ENCODE measurements at places on chromosomes 5 and 9.
A peak's percentile ranks its signal among the peaks of the same experiment; 100 is the strongest.

DNA sequence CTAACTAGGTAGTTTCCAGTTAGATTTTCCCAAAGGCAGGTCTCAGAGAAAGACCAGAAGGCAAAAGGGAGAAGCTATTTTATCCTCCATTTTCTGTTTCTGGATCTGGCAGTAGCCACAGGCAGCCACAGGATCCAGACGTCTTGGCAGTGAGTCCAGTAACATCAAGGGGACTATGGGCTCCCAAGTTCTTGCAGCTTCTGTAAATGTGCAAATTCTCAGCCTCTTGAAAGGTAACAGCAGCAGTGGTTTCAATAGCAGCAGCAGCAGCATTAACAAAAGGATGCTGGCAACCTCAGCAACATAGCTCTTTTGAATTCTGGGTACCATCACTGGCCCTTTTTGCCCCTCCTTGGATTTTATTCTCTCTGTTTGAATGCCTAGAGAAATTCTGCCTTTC, 27.1 kb upstream of the IL33 start:
- no peaks in the 10 kb centered on the region for H3K36me3 ChIP-seq
- peaks cover 33% of the 10 kb centered on the region for H3K27me3 ChIP-seq
- H3K4me3 ChIP-seq = no peak overlapping the region

GRCh38 chr5:32123058-32123805, 50.9 kb downstream of the GOLPH3 start:
- DNase-seq = no peak
- peak overlapping the region; percentile 47 for H3K27ac ChIP-seq

DNA sequence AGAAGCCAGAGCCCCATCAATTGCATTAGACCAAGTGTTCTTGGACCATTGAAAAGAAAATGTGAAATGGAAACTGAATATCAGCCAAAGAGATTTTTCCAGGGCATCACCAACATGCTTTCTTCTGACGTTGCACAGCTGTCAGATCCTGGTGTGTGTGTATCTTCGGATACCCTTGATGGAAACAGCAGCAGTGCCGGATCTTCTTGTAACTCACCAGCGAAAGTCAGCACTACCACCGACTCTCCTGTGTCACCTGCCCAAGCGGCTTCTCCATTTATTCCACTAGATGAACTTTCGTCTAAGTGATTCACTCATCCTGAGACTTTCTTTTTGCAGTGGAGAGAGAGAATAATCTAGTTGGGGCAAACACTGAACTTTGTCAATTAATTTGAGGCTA, 75.7 kb downstream of the PIP5K1B start:
- no peak overlapping the region for H3K4me3 ChIP-seq
- H3K36me3 ChIP-seq = no peaks in the 10 kb centered on the region
- DNase-seq = no peak
- H3K27me3 ChIP-seq = no peaks in the 10 kb centered on the region

- no peaks in the 10 kb centered on the region for H3K27me3 ChIP-seq
- H3K4me3 ChIP-seq = peak overlapping the region; percentile 48
- peak overlapping the region; percentile 100 for H3K27ac ChIP-seq
- DNase-seq = no peak
- peaks cover 50% of the 10 kb centered on the region for H3K4me1 ChIP-seq
Observed at GRCh38 chr9:130126721-130127433, 45.3 kb upstream of the NCS1 start.

GRCh38 chr5:59519338-59519737, 374.2 kb downstream of the PDE4D start:
- DNase-seq = no peak
- H3K27ac ChIP-seq = no peak overlapping the region
- H3K4me3 ChIP-seq = no peak overlapping the region

DNA sequence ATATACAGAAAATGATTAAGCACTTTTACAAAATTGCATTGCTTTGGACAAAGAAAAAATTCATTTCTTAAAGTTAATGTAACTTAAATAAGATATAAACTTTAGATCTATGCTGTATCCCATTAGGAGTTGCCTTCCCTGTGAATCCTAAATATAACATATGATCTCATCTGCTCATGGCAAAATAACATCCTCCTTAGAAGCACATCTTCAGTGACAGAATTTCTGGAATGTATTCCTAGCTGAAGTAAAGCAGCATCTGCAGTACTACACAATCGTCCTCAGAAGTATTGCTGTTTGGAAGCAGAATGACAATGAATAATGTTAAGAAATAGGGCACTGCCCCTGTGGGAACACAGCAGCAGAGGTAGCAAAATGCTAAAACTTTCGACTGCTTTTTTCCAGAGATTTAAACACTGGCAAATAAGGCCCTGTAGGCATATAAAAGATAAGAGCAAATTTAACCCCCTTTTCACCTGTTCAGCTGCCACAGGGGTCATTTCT, 571.0 kb downstream of the PTPRD start:
- H3K4me3 ChIP-seq = no peak overlapping the region
- DNase-seq = no peak
- H3K36me3 ChIP-seq = no peaks in the 10 kb centered on the region
- no peaks in the 10 kb centered on the region for H3K27me3 ChIP-seq
- no peaks in the 10 kb centered on the region for H3K4me1 ChIP-seq

DNA sequence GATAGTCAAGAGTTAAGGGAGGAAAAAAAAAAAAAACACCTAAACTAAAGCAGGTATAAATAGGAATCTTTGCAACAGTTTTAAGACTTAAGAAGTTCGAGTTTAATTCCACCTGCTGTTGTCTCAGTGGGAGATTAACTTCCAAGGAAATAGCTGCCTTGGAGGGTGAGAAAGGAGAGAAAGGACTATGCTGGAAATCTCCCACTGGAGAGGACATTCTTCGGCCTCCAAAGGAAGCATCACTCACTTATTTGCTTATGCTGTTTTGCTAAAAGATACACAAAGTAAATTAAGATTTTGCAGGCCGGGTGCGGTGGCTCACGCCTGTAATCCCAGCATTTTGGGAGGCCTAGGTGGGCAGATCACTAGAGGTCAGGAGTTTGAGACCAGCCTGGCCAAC, 317.9 kb upstream of the MPDZ start:
- no peak overlapping the region for H3K4me3 ChIP-seq
- H3K36me3 ChIP-seq = no peaks in the 10 kb centered on the region
- H3K4me1 ChIP-seq = no peaks in the 10 kb centered on the region

GRCh38 chr9:110133059-110133458, 74.9 kb downstream of the C9orf152 start:
- H3K4me1 ChIP-seq = peaks cover 4% of the 10 kb centered on the region
- H3K4me3 ChIP-seq = no peak overlapping the region
- no peak overlapping the region for H3K27ac ChIP-seq
- peaks cover 7% of the 10 kb centered on the region for H3K36me3 ChIP-seq
- DNase-seq = no peak

DNA sequence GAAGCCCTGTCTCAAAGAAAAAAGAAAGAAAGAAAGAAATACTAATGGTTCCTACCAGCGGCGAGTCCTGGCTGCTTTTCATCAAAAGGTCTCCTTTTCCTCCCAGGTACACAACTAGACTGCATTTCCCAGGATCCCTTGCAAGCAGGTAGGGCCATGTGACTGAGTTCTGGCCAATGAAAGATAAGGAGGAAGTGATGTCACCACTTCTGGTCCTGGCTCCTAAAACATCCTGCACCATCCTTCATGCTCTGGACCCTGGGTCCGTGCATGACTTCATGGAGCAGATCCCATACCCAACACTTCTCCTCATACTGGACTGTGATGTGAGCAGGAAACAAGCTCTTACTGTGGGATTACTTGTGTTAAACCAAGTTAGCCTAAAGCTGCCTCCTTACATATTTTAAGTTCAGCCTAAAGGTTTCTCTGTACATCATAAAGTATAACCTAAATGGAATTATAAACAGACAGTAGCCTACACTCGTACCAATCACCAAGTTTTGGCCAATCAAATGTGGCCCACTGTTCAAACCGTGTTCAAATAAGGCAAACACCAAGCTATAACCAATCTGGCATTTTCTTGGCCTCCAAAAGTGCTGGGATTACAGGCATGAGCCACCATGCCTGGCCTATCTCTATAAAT, 30.2 kb upstream of the FUBP3 start:
- no peak overlapping the region for H3K27ac ChIP-seq
- H3K36me3 ChIP-seq = no peaks in the 10 kb centered on the region

DNA sequence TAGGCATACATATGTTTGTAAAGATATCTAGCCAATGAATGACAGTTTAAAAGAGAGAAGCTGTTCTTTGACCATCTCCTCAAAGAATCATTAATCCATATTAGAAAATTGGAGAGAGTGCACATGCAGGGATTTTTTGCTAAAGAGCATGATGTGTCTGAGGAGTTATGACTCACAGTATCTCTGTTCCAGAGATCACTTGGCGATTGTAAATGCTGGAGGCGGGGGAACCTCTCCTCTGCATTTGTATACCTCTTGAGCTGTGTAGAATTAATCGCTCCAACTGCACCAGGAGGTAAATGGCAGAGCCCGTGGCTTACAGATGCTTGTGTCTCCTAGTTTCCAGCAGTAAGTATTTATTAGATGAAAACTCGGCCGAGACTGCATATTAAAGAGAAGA, 3.6 kb upstream of the SPATA31D1 start:
- no peak overlapping the region for H3K27ac ChIP-seq
- DNase-seq = no peak
- no peak overlapping the region for H3K4me3 ChIP-seq
- H3K36me3 ChIP-seq = no peaks in the 10 kb centered on the region

- peaks cover 2% of the 10 kb centered on the region for H3K36me3 ChIP-seq
- H3K27ac ChIP-seq = no peak overlapping the region
- DNase-seq = no peak
- no peak overlapping the region for H3K4me3 ChIP-seq
- H3K27me3 ChIP-seq = peaks cover 24% of the 10 kb centered on the region
Observed at GRCh38 chr5:3197304-3198073, 398.1 kb upstream of the IRX1 start.

GRCh38 chr9:71629578-71630215, 138.6 kb downstream of the CEMIP2 start:
- H3K27ac ChIP-seq = no peak overlapping the region
- H3K4me1 ChIP-seq = no peaks in the 10 kb centered on the region
- no peaks in the 10 kb centered on the region for H3K36me3 ChIP-seq
- no peak for DNase-seq

- H3K27ac ChIP-seq = no peak overlapping the region
- no peaks in the 10 kb centered on the region for H3K4me1 ChIP-seq
- no peak for DNase-seq
- H3K27me3 ChIP-seq = no peaks in the 10 kb centered on the region
Observed at GRCh38 chr5:136749016-136749415, 383.7 kb upstream of the TRPC7 start.

- DNase-seq = no peak
- H3K36me3 ChIP-seq = no peaks in the 10 kb centered on the region
- H3K4me1 ChIP-seq = peaks cover 31% of the 10 kb centered on the region
- no peak overlapping the region for H3K4me3 ChIP-seq
- H3K27ac ChIP-seq = no peak overlapping the region
Observed at GRCh38 chr5:40355846-40356245, 323.9 kb upstream of the PTGER4 start.

DNA sequence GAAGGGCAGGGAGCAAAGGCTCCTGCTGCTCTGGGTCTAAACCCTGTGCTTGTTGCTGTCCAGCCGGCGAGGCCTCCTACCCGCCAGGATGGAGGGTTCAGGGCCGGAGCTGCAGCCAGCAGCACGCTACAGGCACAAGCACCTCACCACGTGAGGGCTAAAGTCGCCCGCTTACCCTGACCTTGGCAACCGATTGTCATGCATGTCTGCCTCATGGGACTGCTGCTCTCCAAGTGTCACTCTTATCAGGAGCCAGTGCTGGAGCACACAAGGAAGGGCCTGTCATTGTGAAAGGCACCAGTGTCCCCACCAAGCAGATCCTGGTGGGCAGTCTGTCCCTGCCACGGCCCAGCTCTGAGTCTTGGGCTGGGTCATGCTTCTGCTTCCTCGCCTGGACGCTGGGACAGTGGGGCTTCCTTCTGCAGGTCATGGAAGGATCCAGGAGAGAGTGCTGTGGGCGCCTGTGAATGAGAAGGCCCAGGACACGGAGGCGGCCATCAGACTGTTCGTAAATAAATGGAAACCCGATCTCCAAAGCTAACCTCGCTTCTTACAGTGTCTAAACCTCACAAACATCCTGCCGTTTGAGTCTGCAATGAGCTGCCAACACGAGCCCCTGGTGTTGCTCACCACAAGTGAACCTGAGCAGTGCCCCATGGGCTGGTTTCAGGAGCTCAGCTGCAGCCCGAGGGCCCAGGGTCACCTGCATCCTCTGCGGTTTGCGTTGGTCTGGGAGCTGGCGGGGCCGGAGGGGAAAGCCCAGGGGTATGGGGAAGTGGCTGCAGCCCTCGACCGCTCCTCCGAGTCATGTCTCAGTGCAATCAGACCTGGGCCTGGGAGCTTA, 58.2 kb upstream of the RXRA start:
- no peaks in the 10 kb centered on the region for H3K36me3 ChIP-seq
- peaks cover 15% of the 10 kb centered on the region for H3K27me3 ChIP-seq
- H3K27ac ChIP-seq = no peak overlapping the region
- no peak overlapping the region for H3K4me3 ChIP-seq
- H3K4me1 ChIP-seq = peaks cover 10% of the 10 kb centered on the region

DNA sequence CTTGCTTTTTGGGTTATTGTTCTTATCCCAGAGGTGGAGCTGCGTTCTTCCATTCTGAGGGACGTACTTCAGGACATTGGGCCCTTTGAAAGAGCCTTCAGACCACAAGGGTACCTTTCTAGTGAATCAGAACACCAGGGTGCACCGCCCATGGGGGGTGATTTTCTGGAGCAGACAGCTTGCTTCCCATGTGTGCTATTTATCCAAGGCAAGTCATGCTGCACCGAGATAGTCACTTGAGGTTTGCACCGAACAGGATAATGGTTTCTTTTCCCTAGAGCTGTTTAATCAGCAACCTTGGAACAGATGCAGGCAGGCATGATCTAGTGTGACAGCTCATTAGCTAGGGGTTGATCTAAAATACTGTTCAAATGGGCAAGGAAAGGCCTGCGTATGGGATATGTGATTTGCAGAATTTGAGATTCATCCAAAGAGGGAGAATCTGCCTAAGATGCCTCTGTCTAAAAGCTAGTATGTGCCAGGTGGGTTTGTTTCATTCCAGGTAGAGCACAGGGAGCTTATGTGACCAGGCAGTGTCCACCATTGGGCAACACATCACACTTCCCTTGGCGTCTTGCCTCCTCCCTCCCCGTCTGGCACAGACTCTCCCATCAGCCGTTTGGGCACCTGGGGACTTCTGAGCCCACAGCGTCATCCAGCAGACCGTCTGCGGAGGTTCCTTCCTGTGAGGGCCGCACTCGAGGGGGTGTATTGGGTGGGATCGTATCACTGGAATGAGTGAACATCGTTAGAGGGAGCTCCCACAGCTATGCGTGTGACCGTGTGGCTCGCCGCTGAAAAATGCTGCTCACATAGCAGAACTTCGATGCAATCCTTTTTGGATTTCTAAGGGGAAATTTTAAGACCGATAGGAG, 23.0 kb downstream of the ABL1 start:
- no peak for DNase-seq
- H3K36me3 ChIP-seq = peaks cover 25% of the 10 kb centered on the region
- H3K27ac ChIP-seq = peak overlapping the region; percentile 41
- no peaks in the 10 kb centered on the region for H3K27me3 ChIP-seq
- peaks cover 2% of the 10 kb centered on the region for H3K4me1 ChIP-seq

DNA sequence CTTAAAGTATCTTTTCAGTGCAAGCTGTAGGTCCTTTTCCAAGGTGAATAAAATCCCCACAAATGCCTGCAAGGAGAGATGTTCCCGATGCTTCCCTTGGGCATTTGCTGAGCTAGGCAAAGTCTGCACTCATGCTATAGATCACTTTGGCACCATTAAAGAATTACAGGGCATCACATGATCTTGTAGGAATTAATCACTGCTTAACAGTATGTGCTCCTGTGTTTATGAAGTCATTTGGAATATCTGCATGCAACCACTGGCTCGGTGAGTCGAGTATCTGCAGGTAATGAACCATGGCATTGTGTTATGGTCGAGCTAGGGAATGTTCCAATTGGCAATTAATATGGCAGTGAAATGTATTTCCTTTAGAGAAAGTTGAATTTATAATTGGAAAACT, 615.1 kb downstream of the TLE1 start:
- H3K4me3 ChIP-seq = no peak overlapping the region
- H3K36me3 ChIP-seq = no peaks in the 10 kb centered on the region
- no peak overlapping the region for H3K27ac ChIP-seq
- no peak for DNase-seq
- H3K4me1 ChIP-seq = no peaks in the 10 kb centered on the region
- no peaks in the 10 kb centered on the region for H3K27me3 ChIP-seq

Data from effector memory CD8-positive, alpha-beta T cell (primary cell).